ENCODE measurements at places on chromosomes 4 and X. TPM values are rescaled to one million over a fixed set of nuclear protein-coding genes. Genes with fewer than 3 reads are reported as not detected.

- H3K36me3 ChIP-seq, result no peaks in the 10 kb centered on the region
- peaks cover 8% of the 10 kb centered on the region for H3K4me1 ChIP-seq
- H3K27me3 ChIP-seq, result peaks cover 12% of the 10 kb centered on the region
- H3K27ac ChIP-seq, result no peak overlapping the region
- no peak for DNase-seq
Observed at GRCh38 chr4:10466161-10466560, 8.9 kb upstream of the ZNF518B start.

DNA sequence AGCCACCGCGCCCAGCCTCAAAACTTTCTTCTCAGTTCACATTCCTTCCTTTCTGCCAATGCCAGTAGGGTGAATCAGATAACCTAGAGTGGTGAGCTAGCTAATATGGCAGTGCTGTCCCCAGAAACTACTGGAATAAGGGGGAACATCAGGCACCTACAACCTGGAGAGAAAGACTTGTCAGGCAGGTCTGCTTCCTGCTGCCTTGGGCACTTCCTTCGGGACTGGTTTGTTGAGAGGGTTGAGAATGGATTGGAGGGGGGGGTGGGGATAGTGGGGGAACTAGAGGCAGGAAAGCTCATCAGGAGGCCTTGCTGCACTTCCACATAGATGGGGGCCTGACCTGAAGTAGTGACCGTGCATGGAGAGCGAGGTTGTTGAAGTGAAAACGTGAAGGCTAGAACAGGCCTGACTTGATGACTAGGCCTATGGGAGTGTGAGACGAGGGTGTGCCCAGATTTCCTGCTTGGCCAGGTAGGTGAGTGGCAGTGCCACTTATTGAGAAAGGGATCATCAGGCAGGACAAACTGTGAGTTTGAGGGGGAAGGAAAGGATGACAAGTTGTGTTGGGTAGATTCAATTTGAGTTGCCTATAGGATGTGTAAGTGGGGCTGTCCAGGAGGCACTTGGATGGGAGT lies 33.4 kb downstream of the SLC25A5 start:
- no peak for DNase-seq
- no peaks in the 10 kb centered on the region for H3K36me3 ChIP-seq
- H3K4me3 ChIP-seq, result no peak overlapping the region
- H3K27ac ChIP-seq, result no peak overlapping the region
- H3K4me1 ChIP-seq, result peaks cover 9% of the 10 kb centered on the region
- H3K27me3 ChIP-seq, result no peaks in the 10 kb centered on the region

DNA sequence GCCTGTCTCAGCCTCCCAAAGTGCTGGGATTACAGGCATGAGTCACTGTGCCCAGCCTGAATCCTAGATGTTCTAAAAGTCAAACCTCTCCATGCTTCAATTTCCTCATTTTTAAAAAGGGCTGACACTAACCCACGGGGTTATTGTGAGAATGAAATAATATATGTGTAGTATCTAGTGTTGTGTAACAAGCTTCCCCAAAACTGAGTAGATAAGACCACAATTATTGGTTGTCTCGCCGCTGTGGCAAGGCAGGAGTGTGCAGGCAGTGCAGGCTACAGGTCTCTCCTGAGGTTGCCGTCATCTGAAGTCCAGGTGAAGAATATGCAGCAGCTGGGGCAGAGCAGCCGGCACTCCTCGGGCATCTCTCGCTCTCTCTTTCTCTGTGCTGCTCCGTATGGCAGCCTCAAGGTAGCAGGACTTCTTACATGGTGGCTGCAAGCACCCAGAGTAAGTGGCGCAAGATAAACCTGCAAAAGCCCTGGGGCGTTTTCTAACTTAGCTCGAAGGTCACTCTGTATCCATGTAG lies 30.9 kb downstream of the RAB33B start:
- no peaks in the 10 kb centered on the region for H3K36me3 ChIP-seq
- no peaks in the 10 kb centered on the region for H3K4me1 ChIP-seq
- H3K4me3 ChIP-seq, result no peak overlapping the region
- no peak overlapping the region for H3K27ac ChIP-seq
- no peak for DNase-seq
- H3K27me3 ChIP-seq, result no peaks in the 10 kb centered on the region

GRCh38 chrX:16839852-16840460 lies 30.2 kb downstream of the RBBP7 start:
- no peak overlapping the region for H3K27ac ChIP-seq
- H3K36me3 ChIP-seq, result peaks cover 12% of the 10 kb centered on the region
- no peak overlapping the region for H3K4me3 ChIP-seq
- no peaks in the 10 kb centered on the region for H3K4me1 ChIP-seq
- DNase-seq, result no peak

The TBC1D25 gene
- total RNA-seq, result 8.3 TPM

- no peak overlapping the region for H3K27ac ChIP-seq
- no peaks in the 10 kb centered on the region for H3K27me3 ChIP-seq
- DNase-seq, result peak; percentile 76
Observed at GRCh38 chr4:181006499-181007260, 1236.5 kb upstream of the TENM3 start.

- no peak for DNase-seq
- H3K27me3 ChIP-seq, result peaks cover 36% of the 10 kb centered on the region
- H3K27ac ChIP-seq, result no peak overlapping the region
- peaks cover 11% of the 10 kb centered on the region for H3K4me1 ChIP-seq
- H3K4me3 ChIP-seq, result no peak overlapping the region
- no peaks in the 10 kb centered on the region for H3K36me3 ChIP-seq
Observed at GRCh38 chrX:107678957-107679740, 50.8 kb downstream of the PRPS1 start.

- no peak overlapping the region for H3K27ac ChIP-seq
- no peak overlapping the region for H3K4me3 ChIP-seq
- peaks cover 2% of the 10 kb centered on the region for H3K27me3 ChIP-seq
- DNase-seq, result no peak
Observed at GRCh38 chrX:13046141-13046855, 1.9 kb upstream of the FAM9C start.

The CCSER1 gene
- total RNA-seq, result 66.1 TPM

The SERTM2 gene
- 0.83 TPM for total RNA-seq

GRCh38 chrX:46381630-46382029 lies 163.6 kb downstream of the ZNF674 start:
- H3K27me3 ChIP-seq, result no peaks in the 10 kb centered on the region
- H3K36me3 ChIP-seq, result no peaks in the 10 kb centered on the region
- no peak overlapping the region for H3K4me3 ChIP-seq

DNA sequence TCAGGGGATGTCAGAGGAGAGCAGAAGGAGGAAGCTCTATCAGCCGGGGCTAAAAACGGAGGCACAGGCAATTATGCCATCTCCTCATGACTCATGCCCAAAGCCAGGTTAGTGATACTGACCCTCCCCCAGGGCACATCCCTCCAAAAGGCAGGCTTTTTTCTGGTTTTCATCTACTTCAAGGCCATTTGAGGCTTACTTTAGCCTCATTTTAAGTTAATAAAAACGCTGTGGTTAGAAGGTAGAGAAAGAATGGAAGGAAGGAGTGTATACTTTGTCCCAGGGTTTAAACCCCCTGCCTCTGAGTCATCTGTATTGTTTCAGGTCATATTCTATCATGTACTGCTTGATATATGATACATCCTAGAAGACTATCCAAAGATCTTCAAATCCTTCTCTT lies 89.7 kb upstream of the NDP start:
- H3K4me3 ChIP-seq, result no peak overlapping the region
- H3K27me3 ChIP-seq, result peaks cover 6% of the 10 kb centered on the region
- no peak overlapping the region for H3K27ac ChIP-seq
- H3K4me1 ChIP-seq, result no peaks in the 10 kb centered on the region
- no peaks in the 10 kb centered on the region for H3K36me3 ChIP-seq
- DNase-seq, result no peak

DNA sequence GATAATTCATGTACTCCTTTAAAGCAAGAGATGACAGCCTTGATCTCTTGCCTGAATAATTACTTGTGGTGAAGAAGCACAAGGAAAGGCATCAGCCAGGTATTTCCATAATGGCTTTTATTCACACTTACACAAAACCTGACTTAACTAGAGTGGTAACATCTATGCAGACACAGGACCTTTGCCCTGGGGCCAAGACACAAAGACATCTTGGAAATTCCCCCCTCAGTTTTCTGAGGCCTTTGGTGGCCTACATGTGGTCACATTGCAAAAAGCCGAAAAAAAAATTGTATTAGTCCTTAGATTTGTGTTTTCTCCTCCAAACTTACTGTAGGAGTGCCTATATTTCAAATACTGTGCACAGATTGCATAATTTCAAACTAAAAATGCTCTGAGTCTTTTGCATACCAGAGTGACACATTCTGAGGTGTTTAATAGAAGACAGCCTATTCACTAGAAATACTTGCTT lies 172.4 kb downstream of the PDGFC start:
- no peak for DNase-seq
- no peaks in the 10 kb centered on the region for H3K27me3 ChIP-seq
- no peaks in the 10 kb centered on the region for H3K4me1 ChIP-seq
- no peaks in the 10 kb centered on the region for H3K36me3 ChIP-seq
- H3K4me3 ChIP-seq, result no peak overlapping the region

DNA sequence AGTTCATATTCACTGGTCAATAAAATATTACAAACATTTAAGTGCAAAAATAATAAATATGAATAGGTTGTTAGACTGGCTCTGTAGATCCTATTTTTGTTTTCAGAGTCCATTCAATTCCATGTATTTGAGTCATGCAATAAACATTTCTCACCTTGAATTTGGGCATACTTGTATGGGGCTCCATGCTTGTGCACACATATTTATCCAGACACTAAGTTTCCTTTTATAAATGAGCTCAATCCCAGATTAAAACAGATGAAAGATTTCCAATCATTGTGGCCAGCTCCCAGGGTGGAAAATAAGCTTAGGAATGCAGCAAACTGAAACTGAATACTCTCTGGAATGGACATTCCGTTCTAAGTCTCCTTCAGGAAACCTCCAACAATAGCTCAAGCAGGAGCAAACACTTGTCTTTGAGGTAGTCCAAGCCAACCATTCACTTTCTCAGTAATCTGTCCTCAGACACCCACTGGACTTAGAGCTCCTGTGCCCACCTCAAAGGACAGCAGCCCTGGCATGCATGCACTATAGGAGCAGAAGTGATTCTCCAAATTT lies 16.4 kb downstream of the DMD start:
- H3K4me1 ChIP-seq, result no peaks in the 10 kb centered on the region
- no peaks in the 10 kb centered on the region for H3K27me3 ChIP-seq
- H3K36me3 ChIP-seq, result no peaks in the 10 kb centered on the region
- H3K4me3 ChIP-seq, result no peak overlapping the region

GRCh38 chr4:118981171-118981838 lies 92.7 kb downstream of the SYNPO2 start:
- no peak for DNase-seq
- no peaks in the 10 kb centered on the region for H3K4me1 ChIP-seq
- no peaks in the 10 kb centered on the region for H3K36me3 ChIP-seq
- H3K27me3 ChIP-seq, result no peaks in the 10 kb centered on the region

- H3K36me3 ChIP-seq, result no peaks in the 10 kb centered on the region
- H3K4me3 ChIP-seq, result no peak overlapping the region
- no peaks in the 10 kb centered on the region for H3K27me3 ChIP-seq
- H3K27ac ChIP-seq, result no peak overlapping the region
- no peak for DNase-seq
Observed at GRCh38 chr4:76210452-76210851, 3.2 kb downstream of the SCARB2 start.

GRCh38 chr4:8399298-8399697 lies 41.2 kb downstream of the ACOX3 start:
- peaks cover 70% of the 10 kb centered on the region for H3K36me3 ChIP-seq
- no peaks in the 10 kb centered on the region for H3K27me3 ChIP-seq
- DNase-seq, result no peak
- no peak overlapping the region for H3K4me3 ChIP-seq
- no peak overlapping the region for H3K27ac ChIP-seq

DNA sequence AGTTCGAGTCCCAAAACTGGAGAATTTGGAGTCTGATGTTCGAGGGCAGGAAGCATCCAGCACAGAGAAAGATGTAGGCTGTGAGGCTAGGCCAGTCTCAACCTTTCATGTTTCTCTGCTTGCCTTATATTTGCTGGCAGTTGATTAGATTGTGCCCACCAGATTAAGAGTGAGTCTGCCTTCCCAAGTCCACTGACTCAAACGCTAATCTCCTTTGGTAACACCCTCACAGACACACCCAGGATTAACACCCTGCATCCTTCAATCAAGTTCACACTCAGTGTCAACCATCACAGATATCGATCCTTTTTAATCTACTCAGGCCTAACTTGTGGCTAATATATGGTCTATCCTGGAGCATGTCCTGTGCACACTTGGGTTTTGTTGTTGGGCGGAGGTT lies 18.0 kb upstream of the MAEA start:
- no peaks in the 10 kb centered on the region for H3K4me1 ChIP-seq
- H3K27me3 ChIP-seq, result no peaks in the 10 kb centered on the region
- H3K4me3 ChIP-seq, result no peak overlapping the region
- H3K27ac ChIP-seq, result no peak overlapping the region

DNA sequence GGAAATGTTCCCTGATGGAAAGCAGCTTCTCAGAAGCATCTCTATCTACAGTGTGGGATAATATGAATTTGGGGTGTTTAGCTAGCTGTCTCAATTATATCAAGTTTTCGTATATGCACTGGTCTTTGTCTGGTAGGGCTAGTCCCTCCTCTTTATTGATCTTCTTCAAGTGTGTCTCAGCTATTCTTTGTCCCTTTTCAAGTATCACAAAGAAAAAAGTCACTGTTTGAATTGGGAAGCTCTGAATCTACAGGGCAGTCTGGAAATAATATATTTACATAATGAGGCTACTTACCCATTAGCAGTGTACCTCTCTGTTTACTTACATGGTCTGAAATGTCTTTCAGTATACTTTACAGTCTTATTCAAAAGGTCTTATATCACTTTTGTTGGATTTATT lies 526.0 kb downstream of the IL1RAPL1 start:
- H3K27me3 ChIP-seq, result no peaks in the 10 kb centered on the region
- no peak overlapping the region for H3K27ac ChIP-seq
- H3K4me1 ChIP-seq, result no peaks in the 10 kb centered on the region
- DNase-seq, result no peak
- H3K36me3 ChIP-seq, result no peaks in the 10 kb centered on the region
- H3K4me3 ChIP-seq, result no peak overlapping the region

The SLC49A3 gene
- total RNA-seq, result 1.6 TPM

DNA sequence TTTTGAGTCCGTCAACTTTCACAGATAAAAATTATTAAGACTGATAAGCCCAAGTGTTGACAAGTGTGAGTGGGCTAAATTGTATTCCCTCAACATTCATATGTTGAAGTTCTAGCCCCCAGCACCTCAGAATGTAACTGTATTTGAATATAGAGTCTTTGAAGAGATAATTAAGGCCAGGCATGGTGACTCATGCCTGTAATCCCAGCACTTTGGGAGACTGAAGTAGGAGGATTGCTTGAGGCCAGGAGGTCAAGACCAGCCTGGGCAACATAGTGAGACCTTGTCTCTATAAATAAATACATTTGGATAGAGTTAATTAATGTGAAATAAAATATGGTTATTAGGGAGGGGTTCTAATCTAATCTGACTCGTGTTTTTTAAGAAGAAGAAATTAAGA lies 29.7 kb upstream of the SLC25A4 start:
- H3K4me3 ChIP-seq, result no peak overlapping the region
- DNase-seq, result no peak
- no peaks in the 10 kb centered on the region for H3K27me3 ChIP-seq
- no peak overlapping the region for H3K27ac ChIP-seq

DNA sequence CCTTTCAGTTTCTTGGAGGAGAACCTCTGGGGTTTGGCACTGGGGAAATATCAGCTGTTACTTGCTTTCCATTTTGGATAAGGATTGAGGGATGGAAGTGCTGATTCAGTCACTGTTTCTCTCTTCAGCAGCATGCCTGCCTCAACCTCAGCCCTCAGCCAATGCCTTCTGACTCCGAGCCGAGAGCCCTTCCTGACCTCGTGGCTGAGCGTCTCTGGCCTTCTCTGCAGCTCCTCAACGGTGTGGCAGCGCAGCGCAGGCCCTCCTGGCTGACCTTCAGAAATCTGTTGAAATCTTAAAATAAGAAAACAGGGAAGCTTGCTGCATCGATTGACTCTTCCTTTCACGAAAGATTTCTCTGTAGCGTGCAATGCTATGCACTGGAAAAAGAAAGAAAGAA lies 434.3 kb upstream of the FAT1 start:
- H3K36me3 ChIP-seq, result no peaks in the 10 kb centered on the region
- H3K4me3 ChIP-seq, result no peak overlapping the region
- H3K27ac ChIP-seq, result no peak overlapping the region
- H3K4me1 ChIP-seq, result no peaks in the 10 kb centered on the region
- no peak for DNase-seq
